Right lobe of liver (tissue), 6 donors: ENCODE measurements at places on chromosomes 2 and 18. TPM values are rescaled to one million over a fixed set of nuclear protein-coding genes. Genes with fewer than 3 reads are reported as not detected.

- no peak for DNase-seq
Observed at GRCh38 chr2:4915357-4915756, 776.8 kb upstream of the SOX11 start.

The COL4A4 gene
- total RNA-seq, result 2.3 TPM

The ZNF892 gene
- total RNA-seq, result 0.91 TPM

DNA sequence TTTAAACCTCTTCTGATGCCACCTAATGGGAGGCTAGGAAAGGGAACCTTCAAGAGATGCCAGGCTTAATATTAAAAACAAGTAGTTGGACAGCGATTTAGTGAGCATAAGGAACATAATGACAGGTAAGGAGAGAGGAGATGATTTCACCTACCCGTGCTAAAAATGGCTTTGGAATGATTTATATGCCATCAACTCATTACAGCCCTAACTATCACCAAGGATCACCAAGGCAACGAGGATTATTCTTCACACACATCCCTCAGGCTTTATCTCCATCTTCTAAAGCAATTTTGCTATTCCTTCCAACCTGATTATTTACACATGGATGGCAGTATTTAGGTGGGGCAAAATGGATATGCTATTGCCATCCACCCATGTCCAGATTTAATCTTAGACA is 237.8 kb downstream of the DCC start:
- DNase-seq, result no peak

DNA sequence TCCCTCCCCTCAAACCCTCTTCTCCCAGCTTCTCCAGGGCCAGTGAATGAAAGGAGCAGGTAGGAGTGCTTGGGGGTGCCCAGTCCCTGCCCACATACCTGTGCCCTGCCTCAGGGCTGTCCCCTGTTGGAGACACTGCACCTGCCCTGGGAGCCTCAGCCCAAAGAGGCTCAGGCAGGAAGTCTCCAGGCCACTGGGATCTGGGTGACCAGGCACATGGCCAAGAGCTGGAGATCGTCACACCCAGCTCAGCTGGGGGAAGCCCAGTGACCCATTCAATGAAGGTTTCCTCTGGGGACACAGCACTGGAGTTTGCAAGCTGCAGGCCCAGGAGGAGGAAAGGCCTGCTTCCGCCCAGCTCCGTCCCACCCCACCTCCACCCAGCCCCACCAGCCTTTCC is 156.4 kb downstream of the ZFP36L2 start:
- peak; percentile 62 for DNase-seq

The GRP gene
- total RNA-seq, result not detected
